ENCODE measurements at places on chromosomes 12 and 14.

GRCh38 chr14:32366256-32366879 is 37.3 kb downstream of the AKAP6 start:
- DNase-seq: no peak

- no peak for DNase-seq
Measured at GRCh38 chr12:108858311-108859074, 1.1 kb upstream of the SSH1 start.

- no peak for DNase-seq
Measured at GRCh38 chr14:89899917-89900663, 54.4 kb downstream of the EFCAB11 start.

DNA sequence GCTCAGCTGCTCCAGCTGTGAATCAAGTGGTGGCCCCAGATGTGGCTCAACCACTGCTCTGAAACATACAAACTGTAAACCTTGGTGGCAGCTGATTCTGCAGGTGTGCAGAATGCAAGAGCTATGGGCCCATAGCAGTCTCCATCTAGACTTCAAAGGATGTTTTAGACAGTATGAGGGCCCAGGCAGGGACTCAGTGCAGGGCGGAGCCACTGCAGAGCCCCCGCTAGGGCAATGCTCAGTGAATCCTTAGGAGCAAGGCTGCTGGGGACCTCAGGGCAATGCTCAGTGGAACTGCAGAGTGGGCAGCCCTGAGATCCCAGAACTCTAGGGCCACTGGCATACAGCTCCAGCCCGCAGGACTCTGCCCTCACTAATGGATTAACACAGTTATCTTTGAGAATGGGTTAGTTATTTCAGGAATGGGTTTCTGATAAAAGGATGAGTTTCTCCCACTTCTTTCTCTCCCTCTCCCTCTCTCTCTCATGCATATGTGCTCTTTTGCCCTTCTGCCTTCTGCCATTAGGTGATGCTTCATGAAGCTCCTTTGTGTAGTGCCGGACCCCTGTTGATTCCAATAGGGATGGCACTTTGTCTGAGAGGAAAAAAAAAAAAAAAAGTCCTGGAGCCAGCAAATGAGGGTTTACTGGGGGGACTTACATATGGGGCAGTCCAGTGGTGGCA is 48.4 kb upstream of the JDP2 start:
- no peak for DNase-seq

DNA sequence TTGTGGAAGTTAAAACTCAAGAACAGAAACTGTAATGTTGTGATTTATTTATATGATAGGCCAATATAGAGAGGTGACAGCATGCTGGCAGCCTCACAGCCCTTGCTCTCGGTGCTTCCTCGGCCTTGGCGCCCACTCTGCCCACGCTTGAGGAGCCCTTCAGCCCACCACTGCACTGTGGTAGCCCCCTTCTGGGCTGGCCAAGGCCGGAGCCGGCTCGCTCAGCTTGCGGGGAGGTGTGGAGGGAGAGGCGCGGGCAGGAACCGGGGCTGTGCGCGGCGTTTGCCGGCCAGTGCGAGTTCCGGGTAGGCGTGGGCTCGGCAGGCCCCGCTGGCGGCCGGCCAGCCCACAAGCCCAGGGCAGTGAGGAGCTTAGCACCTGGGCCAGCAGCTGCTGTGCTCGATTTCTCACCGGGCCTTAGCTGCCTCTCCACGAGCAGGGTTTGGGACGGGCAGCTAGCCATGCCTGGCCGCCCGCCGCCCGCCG is 65.8 kb upstream of the SLC8A3 start:
- no peak for DNase-seq

Measured in GM12864 (cell line).